ENCODE measurements at places on chromosomes 4 and X.

GRCh38 chrX:137550665-137551261, 15.2 kb upstream of the ZIC3 start:
- no peak overlapping the region for H3K27ac ChIP-seq
- peaks cover 11% of the 10 kb centered on the region for H3K4me1 ChIP-seq
- DNase-seq = no peak
- no peaks in the 10 kb centered on the region for H3K36me3 ChIP-seq

DNA sequence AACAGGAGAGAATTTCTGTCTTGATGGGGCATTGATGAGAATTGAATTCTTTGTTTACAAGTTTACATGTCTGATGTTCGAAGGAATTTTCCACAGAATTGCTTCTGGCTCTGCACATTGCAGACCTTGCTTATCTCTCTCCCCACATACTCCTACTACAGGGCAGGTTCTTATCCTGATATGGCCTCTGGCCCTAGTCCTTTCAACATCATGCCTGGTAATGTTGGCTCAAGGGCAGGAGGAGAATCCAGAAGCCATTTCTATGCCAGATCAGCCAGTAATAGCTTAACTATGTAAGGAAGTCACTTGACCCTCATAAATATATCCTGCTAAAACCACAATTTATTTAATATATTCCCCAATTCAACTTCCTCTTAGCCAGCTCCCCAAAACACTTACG, 24.3 kb upstream of the TSPAN5 start:
- no peak overlapping the region for H3K27ac ChIP-seq
- H3K27me3 ChIP-seq = no peaks in the 10 kb centered on the region
- H3K4me3 ChIP-seq = no peak overlapping the region
- no peak for DNase-seq
- H3K36me3 ChIP-seq = no peaks in the 10 kb centered on the region

DNA sequence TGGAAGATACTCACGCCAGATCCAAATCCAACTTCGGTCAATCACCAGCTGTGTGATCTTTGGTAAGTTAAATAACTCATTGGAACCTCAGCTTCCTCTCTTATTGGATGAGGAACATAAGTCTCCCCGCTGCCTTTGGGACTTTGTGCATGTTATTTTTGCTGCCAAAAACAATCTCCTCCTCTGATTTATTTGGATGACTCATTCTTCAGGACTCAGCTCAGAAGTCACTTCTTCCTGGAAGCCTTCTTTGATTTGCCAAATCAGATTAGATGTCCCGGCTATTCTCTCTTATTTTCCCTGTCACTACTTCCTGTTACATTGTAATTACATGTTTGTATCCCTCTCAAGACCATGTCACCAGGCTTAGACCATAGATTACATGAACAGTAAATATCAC, 138.0 kb upstream of the BOD1L1 start:
- DNase-seq = no peak
- no peaks in the 10 kb centered on the region for H3K36me3 ChIP-seq
- H3K4me1 ChIP-seq = no peaks in the 10 kb centered on the region
- H3K27me3 ChIP-seq = no peaks in the 10 kb centered on the region
- no peak overlapping the region for H3K4me3 ChIP-seq
- H3K27ac ChIP-seq = no peak overlapping the region

DNA sequence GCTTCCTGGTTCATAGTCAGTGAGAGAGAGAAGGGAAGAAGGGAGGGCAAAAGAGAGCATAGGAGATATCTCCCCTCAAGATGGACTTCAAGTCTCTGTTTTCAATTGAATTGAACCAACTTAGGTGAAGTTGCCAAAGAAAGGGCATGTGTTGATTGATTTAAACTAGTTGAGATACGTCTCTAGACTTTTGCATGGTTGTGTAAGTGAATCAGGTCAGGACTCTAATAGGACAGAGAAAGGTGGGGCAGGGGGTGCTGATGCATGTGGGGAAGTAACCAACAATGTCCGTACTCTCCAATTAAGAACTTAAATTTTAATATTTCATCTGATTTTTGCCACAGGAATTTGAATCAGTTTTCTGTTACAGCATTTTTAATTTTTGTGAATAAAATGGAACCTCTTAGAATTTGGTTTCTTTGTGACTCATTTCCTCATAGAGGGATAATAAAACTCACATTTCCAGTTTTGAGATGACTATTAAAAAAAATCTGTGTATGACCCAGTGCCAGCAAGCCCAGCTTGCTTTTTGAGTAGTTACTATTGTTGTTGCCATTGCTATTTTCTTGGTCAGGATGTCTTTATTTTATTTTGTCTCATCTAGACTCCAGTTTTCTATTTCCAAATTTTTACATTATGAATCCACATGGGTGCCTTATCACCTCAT, 37.3 kb downstream of the SLIT2 start:
- no peak overlapping the region for H3K27ac ChIP-seq
- H3K4me1 ChIP-seq = no peaks in the 10 kb centered on the region
- no peaks in the 10 kb centered on the region for H3K36me3 ChIP-seq
- H3K27me3 ChIP-seq = no peaks in the 10 kb centered on the region

DNA sequence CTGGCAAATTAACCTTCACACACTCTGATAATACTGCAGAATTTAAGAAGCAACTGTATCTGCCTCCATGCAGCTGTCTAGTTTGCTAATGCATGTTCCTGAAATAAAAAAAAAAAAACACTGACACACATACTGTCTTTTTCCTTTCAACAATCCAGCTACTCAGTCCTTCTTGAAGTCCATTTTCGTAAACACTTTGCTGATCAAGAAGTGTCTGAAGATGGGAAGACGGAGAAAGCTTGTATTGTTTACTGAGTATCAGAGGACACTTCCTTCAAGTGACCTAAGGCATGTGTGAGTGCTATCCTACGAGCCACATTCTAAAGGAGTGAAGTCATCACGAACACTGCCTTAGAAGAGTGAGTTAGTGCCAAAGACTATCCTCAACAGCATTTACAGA, 82.6 kb downstream of the LUZP4 start:
- no peaks in the 10 kb centered on the region for H3K36me3 ChIP-seq
- DNase-seq = no peak
- peak overlapping the region; percentile 33 for H3K27ac ChIP-seq
- H3K4me3 ChIP-seq = no peak overlapping the region
- H3K27me3 ChIP-seq = no peaks in the 10 kb centered on the region

GRCh38 chr4:35711127-35711526, 533.2 kb downstream of the ARAP2 start:
- no peak overlapping the region for H3K4me3 ChIP-seq
- no peaks in the 10 kb centered on the region for H3K27me3 ChIP-seq
- no peaks in the 10 kb centered on the region for H3K4me1 ChIP-seq
- no peak for DNase-seq
- H3K36me3 ChIP-seq = no peaks in the 10 kb centered on the region

DNA sequence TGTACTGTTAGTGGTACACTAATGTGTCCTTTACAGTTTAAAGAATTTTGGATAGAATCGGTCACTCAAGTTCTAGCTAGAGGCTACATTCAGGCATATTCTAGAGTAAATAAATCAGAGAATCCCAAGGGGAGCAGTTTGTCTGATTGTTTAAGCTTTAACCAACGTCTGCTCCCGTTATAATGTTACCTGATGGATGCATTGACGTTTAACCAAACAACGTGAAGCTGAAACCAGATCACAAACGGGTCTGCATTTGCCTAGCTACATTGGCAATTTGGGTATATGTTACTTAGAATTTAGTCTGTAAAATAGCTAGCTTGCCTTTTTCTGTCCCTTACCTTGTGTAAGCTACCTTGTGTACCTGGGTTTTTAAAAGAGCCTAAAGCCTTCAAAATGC, 1.6 kb downstream of the PI4K2B start:
- H3K27me3 ChIP-seq = no peaks in the 10 kb centered on the region
- peak overlapping the region; percentile 89 for H3K27ac ChIP-seq
- H3K4me1 ChIP-seq = peaks cover 8% of the 10 kb centered on the region
- H3K36me3 ChIP-seq = no peaks in the 10 kb centered on the region
- DNase-seq = no peak

DNA sequence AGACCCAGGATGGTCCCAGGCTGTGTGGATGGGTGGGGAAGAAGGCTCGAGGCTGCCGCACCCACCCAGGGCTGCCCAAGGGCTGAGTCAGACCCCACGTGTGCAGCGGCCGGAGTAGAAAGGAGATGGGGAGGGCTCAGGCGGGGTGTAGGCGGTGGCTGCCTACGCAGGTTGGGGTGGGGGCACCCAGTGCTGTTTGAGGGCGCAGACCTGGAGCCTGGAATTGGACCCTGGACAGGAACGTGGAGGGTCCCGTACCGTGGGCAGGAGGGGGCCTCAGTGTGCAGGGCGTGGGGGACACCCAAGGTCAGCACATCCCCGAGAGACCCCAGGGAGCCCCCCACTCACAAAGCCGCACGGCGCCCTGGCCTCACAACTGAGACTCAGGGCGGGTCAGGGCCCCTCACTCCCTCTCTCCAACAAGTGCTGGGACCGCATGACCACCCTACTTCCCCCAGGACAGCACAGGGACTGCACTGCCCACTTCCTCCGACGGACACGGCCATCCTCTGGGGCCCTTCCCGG, 79.9 kb downstream of the FAM53A start:
- H3K4me1 ChIP-seq = no peaks in the 10 kb centered on the region
- H3K36me3 ChIP-seq = no peaks in the 10 kb centered on the region
- H3K27ac ChIP-seq = no peak overlapping the region
- H3K27me3 ChIP-seq = peaks cover 86% of the 10 kb centered on the region
- DNase-seq = no peak

DNA sequence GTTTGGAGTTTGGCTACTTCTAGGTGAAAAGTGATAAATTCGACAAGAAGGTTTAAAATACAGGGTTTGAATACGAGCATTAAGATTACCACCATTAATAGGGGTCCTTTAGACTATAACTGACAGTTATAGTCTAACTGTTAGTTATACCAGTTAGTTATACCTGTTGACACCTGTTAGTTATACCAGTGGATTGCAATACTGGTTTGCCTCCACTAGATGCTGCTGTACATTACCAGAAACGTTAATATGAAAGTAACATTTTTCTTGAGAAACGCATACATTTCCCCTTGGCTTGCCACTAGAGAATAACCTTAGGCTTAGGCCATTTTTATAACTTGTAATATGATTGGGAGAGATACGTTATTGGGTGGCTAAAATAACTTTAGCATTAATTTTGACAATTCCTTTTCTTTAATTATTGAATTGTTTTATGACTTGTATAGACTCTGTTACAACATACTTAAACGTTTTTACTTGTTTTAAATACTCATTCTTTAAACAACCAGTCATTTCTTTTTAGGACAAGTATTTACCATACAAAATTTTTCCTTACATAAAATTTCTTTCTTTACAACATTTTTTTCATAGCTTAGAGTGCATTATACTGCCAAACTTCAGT, 911.2 kb downstream of the FSTL5 start:
- no peaks in the 10 kb centered on the region for H3K27me3 ChIP-seq
- no peak for DNase-seq
- H3K27ac ChIP-seq = no peak overlapping the region

GRCh38 chr4:113411496-113411938, 350.0 kb downstream of the CAMK2D start:
- no peak overlapping the region for H3K27ac ChIP-seq
- no peak for DNase-seq
- H3K27me3 ChIP-seq = no peaks in the 10 kb centered on the region

DNA sequence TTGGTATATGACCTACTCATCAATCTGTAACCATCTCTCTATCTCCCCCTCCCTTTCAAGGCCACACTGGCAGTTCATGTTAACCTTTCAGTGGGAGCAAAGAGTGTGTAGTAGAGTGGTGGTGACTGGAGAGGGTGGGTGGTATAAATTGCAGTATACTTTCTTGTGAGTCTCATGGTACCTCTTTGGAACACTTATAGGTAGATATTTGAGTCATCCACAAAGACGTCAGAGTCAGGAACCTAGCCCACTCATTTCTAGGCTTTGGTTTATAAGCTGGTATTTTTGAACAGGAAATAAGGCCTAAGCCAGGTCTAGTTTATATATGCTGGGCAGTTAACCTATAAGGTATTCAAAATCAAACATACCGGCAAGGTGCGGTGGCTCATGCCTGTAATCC, 36.3 kb downstream of the RLIM start:
- H3K4me1 ChIP-seq = no peaks in the 10 kb centered on the region
- no peak for DNase-seq
- H3K4me3 ChIP-seq = no peak overlapping the region
- no peaks in the 10 kb centered on the region for H3K27me3 ChIP-seq
- no peak overlapping the region for H3K27ac ChIP-seq
- no peaks in the 10 kb centered on the region for H3K36me3 ChIP-seq

DNA sequence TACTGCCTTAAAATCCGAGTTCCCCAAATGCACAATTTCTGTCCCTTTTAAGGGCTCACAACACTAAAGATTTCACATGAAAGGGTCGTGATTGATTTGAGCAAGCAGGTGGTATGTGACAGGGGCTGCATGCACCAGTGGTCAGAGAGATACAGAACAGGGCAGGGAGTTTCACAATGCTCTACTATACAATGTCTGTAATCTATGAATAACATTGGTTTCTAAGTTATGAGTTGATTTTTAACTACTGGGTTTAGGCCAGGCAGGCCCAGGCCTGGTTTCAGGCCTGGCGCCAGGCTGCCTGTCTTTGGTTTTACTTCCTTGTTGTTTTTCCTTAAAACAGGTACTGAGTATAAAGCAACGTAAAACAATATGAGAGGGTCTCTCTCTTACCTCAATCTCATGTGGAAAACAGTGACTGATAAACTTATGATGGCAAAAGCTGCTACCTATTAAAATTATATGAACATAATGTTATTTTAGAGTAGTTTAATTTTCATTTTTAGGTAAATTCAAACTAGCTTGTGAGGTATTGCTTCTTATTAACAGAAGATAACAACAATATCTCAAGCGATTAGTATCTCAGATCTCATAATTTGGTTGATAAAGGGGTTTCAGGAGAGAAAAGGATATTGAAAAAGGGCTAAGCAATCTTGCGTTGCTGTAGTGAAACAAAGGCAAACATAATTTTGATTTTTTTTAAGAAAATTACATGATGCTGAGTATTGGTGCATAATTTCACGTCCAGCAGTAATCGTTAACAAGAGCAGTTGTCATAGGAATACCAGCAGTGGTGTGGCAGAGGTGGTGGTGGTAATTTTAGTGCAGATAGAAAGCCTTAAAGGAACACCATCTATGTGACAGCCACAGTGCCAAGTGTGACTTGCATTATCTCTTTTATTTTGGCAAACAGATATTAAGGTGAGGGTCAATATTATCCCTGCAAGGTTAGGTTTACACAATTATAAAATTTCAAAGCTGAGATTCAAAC, 944.4 kb upstream of the GRID2 start:
- H3K4me1 ChIP-seq = no peaks in the 10 kb centered on the region
- no peaks in the 10 kb centered on the region for H3K36me3 ChIP-seq
- DNase-seq = no peak
- H3K27me3 ChIP-seq = no peaks in the 10 kb centered on the region

- H3K4me3 ChIP-seq = no peak overlapping the region
- H3K36me3 ChIP-seq = no peaks in the 10 kb centered on the region
- H3K4me1 ChIP-seq = no peaks in the 10 kb centered on the region
- H3K27me3 ChIP-seq = no peaks in the 10 kb centered on the region
- DNase-seq = no peak
- no peak overlapping the region for H3K27ac ChIP-seq
These were observed 2.6 kb downstream of the SH2D1A start for GRCh38 chrX:124348885-124349453.

GRCh38 chr4:152243206-152243605, 292.7 kb downstream of the FBXW7 start:
- H3K4me3 ChIP-seq = no peak overlapping the region
- no peaks in the 10 kb centered on the region for H3K27me3 ChIP-seq
- H3K36me3 ChIP-seq = no peaks in the 10 kb centered on the region
- H3K4me1 ChIP-seq = peaks cover 6% of the 10 kb centered on the region
- no peak for DNase-seq
